ENCODE measurements at places on chromosomes 5 and 9. TPM values are rescaled to one million over a fixed set of nuclear protein-coding genes. Genes with fewer than 3 reads are reported as not detected.

The TRIM36 gene
- total RNA-seq = under 0.01 TPM

The FOXD4 gene
- total RNA-seq = 0.27 TPM

The TESK1 gene
- total RNA-seq = 13.2 TPM

The ORM1 gene
- total RNA-seq = 0.27 TPM

The UNC5A gene
- not detected for total RNA-seq

The NRARP gene
- total RNA-seq = 5.1 TPM
